ENCODE measurements at places on chromosomes 2 and 18.

DNA sequence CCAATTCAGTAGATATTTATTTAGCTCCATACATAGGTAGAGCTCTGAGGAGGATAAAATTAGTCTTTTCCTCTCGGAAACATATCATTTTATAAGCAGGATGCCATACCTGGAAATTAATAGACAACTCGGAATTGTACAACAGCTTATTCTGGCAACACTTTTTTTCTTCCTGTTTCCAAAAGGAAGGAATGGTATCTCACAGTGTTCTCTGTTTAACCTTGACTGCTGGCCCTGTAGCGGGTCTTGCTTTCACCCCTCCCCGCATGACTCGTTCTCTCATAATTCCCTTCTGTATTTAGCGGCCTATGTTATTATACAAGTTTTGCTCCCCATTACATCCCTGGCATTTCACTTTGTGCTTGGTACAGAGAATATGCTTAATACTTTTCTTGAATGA, 2.5 kb upstream of the KYNU start:
- DNase-seq = no peak

DNA sequence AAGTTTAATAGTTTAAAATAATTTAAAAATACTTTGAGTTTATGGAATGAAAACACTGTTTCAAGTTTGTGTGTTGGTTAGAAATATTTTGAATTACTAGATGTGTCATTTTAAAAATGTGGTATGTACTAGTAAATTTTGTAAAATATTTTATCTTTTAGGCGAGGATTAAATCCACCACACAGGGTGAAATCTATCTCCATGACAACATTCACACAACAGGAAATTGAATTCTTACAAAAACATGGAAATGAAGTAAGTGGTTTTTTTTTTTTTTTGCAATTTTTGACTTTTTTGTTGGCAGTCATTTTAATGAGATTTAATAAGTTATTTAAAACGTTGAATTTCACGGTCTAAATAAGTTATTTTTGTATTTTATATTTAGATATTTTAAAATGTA, 19.4 kb downstream of the AGFG1 start:
- no peak for DNase-seq

DNA sequence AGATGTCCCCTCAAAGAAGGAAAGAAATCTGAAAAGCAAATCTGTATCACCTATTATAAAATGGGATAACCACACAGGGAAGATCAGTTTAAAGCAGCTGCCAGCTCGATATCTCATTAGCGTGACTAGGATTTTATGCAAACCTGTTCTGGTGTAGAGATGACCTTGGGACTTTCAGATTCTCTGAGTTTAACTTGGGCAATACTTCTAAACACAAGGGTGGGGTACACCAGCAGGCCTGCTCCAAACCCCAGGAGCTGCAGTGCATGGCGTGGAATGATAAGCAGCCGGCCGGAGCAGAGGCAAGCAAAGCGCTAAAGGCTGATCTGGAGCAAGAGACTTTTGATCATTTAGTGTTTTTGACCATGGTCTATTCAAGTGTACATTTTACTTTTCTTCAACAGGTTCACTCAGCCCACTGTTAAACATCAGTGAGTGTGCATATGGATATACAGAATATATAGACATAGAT, 4.7 kb downstream of the SERTAD2 start:
- DNase-seq = no peak

- DNase-seq = no peak
These were observed 114.6 kb downstream of the TLK1 start for GRCh38 chr2:171046048-171046560.

DNA sequence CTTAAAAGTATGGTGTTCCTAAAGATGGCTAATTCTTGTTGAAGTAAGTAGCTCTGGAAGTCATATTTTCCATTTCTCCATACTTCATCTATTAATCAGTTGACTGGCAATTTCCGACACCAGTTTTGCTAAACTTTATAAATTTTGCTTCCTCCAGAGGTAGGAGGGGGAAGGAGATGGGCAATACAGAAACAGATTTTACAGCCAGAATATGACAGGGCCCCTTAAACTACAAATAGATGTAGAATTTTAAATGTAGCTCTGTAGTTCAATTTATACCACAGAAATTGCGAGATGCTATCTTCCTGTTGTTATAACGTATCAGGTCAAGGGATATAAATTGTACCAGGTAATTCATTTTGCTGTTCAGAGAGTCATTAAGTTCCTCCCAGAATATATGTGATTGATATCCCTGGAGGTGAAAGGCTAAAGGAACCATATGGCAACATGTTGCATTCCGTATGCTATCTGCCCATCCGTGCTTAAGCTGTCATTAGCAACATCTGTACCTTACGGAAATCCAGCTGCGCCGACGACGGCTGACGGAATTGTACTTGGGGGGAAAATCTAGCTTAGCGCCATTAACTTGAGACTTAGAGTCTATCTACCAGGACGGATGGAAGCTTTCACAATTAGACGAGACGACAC, 8.4 kb upstream of the NR4A2 start:
- peak; percentile 74 for DNase-seq

GRCh38 chr2:103743195-103743594, 981.4 kb downstream of the TMEM182 start:
- no peak for DNase-seq

GRCh38 chr18:46556590-46557206, 100.3 kb downstream of the LOXHD1 start:
- DNase-seq = no peak

DNA sequence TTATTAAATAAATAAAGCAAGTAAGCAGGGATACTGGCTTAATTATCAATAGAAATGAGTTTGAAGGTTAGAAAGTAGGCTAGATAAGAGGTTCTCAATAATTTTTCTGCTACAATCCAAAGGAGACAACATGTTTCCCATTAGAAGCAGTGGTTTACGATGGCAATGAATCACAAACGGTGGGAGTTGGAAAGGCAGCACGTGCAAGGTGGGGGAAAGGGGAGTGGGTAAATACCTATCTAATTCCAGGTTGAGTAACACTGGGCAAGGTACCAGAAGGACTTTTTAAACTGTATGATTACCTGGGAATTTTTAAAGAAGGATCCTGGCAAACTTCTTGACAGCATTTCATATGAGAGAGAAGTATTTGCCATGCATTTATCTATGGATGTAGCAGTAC, 289.9 kb downstream of the NBAS start:
- no peak for DNase-seq

Measured in natural killer cell (primary cell).